Activated naive CD4-positive, alpha-beta T cell (primary cell): ENCODE measurements at places on chromosomes 3 and 15.
A peak's percentile ranks its signal among the peaks of the same experiment; 100 is the strongest.

DNA sequence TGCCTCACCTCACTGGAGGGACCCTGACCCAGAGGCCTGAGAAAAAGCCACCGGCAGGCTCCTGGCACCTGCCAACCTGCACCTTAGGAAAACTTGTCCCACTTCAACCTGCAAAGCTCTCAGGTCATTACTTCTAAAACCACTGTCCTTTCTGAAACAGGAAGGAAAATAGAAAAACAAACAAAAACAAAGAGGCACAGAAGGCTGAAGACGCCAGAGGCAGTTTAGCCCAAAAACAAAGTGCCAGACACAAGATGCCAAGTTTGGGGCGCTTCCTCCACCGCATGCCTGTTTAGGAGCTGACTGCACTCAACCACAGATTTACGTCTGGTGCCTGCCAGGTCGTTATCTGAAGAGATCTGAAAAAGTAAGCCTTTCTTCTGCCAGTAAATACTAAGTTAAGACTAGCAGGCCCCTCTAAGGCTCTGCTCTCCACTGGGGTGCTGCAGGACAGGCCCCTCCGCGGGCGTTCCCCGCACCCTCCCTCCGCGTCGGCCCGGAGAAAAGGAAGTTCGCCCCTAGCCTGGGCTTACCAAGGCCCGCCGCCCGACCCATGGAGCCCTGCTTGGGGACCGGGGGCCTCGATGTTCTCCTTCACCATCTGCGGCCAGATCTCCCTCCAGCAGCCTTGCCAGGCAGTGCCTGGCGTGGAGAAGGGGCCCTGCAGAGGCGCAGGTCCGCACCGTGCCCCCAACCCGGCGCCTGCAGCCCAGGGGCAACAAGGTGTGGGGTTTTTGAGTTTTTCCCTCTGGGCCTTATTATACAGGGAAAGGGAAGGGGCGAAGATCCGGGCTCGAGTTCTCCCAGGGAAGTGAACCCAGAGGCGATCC is 1.3 kb downstream of the GOLGA8A start:
- no peak for DNase-seq

GRCh38 chr3:47577583-47578118 is 1.0 kb downstream of the CSPG5 start:
- no peak for DNase-seq

- no peak for DNase-seq
These were observed 3.9 kb upstream of the PARP14 start for GRCh38 chr3:122676759-122677158.

DNA sequence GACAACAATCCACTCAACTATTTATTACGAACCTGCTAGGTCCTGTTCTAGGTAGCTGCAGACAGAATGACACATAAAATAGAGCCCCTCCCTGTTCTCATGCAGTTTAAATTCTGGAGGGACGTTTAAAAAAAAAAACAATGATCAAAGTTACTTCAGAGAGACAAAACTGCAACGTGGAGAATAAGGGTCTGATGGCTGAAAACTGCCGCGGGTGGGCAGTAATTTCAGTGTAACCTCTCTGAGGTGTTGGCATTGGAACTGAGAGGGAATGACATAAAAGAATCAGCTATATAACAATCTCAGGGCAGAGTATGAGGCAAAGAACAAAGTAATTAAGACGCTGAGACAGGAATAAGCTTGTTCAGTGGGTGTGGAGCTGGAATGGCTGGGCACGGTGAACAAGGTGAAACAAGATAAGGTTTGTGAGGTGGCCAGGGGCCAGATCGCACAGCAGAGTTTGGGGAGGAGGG is 19.5 kb downstream of the TBL1XR1 start:
- DNase-seq = no peak

DNA sequence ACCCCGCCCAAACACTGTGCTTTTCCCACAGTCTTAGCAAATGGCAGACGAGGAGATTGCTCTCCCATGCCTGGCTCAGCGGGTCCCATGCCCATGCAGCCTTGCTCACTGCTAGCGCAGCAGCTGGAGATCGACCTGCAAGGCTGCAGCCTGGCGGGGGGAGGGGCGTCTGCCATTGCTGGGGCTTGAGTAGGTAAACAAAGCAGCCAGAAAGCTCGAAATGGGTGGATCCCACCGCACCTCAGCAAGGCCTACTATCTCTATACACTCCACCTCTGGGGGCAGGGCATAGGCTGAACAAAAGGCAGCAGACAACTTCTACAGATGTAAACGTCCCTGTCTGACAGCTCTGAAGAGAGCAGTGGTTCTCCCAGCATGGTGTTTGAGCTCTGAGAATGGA is 27.2 kb upstream of the WDR5B start:
- no peak for DNase-seq

DNA sequence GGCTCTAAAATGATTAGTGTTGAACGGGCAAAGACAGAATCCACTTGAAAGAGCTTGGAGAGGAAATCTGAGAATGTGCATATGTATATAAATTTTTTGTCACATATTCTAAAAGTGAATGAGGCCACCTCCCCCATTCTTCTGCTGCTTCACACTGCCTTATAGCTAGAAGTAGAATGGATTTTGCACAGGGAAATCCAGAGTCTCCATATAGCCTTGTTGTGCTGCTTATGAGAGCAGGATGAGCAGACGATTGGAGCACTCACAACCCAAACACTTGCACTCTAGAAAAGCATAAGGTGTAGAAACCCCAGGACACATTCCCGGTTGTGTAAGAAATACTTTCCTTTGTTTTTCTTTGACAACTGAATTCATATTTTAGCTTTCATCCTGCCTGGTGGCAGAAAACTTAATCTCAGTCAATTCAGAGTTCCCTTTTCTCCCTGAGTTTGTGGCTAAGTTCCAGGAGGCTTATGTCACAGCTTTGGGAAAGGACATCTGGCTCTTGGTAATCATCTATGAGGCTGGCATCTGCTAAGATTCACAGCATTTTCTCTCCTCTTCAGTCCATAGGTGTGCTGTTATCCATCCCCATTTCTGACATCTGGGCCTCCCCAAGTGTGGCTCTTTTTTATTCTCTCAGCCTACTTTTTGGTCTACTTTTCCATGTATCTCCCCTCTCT is 188.4 kb upstream of the PFN2 start:
- DNase-seq = no peak

- no peak for DNase-seq
These were observed 284.4 kb downstream of the SHQ1 start for GRCh38 chr3:72563690-72564370.

DNA sequence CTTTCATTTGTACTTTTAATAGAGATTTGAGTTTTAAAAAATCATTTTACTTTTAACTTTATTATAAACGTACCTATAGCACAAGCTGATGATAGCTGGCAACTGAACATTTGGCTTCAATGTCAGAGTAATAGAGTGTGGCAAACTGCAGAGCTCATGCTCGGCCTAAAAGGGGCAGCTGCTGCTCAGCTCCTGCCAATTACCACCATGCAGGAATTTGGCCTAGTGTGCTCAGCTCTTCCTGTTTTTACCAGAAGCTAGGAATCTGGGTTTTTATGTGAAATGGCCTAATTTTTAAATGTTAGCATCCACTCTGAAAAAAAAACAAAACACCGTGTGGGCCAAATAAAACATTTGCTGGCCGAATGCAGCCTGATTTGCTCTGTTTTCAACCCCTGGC is 1.8 kb downstream of the IFT122 start:
- DNase-seq = no peak

- no peak for DNase-seq
These were observed 6.3 kb downstream of the BHLHE40 start for GRCh38 chr3:4985330-4986174.

DNA sequence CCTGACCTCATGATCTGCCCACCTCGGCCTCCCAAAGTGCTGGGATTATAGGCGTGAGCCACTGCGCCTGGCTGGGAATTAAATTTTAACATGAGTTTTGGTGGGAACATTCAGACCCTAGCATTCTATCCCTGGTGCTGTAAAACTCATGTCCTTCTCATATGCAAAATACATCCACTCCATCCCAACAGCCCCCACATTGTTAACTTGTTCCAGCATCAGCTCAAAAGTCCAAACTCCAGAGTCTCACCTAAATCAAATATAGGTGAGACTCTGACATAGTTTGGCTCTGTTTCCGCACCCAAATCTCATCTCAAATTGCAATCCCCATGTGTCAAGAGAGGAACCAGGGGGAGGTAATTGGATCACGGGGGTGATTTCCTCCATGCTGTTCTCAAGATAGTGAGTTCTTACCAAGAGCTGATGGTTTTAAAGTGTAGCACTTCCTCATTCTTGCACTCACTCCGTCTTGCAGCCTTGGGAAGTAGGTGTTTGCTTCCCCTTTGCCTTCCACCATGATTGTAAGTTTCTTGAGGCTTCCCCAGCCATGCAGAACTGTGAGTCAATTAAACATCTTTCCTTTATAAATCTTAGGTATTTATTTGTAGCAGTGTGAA is 96.2 kb upstream of the PLCL2 start:
- DNase-seq = no peak

DNA sequence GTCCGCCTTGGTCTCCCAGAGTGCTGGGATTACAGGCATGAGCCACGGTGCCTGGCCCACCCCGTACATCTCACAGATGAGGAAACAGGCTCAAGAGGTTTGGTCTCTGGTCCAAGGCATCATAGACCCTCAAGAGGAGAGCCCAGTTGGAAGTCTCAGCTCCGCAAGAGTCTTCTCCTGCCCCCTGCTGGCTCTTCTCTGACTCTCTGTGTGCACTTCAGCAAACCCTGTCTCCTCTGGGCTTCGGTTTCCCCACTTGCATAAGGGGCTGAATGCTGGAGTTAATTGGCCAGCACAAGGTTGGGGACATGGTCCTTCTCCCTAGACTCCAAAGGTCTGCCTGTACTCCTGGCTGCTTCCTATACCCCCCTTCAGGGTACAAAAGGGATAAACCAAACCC is 3.9 kb downstream of the MST1R start:
- DNase-seq = no peak

GRCh38 chr15:74642734-74643664 is 27.4 kb downstream of the CLK3 start:
- no peak for DNase-seq

DNA sequence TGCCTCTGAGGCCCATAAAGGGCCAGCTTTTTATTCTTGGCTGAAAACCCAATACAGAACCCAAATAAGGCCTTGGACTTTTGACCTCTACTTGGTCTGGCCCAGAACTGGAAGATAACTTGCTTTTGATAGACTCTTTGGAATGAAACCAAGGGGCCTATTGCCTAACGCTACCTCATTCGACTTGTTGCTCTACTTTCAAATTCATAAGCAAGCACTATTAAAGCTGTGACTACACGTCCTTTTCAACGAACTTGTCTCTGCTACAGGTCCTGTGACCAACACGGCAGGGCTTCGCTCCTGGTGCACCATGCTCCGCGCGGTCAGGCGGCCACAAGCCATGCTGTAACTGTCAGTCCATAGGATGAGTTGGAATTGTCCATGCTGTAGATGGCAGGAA is 385.4 kb downstream of the MFSD1 start:
- DNase-seq = no peak

DNA sequence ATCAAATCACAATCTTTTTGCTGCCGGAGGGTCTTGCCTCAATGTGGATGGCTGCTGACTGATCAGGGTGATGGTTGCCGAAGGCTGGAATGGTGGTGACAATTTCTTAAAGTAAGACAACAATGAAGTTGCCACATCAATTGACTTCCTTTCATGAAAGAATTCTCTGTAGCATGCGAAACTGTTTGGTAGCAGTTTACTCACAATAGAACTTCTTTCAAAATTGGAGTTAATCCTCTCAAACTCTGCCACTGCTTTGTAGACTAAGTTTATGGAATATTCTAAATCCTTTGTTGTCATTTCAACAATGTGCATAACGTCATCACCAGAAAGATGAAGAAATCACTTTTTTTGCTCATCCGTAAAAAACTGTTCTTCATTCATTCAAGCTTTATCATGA is 65.8 kb downstream of the B3GNT5 start:
- peak; percentile 0 for DNase-seq

- DNase-seq = no peak
These were observed 17.5 kb downstream of the ANKRD63 start for GRCh38 chr15:40265355-40265754.

GRCh38 chr3:149091983-149092382 is 5.7 kb upstream of the HLTF start:
- DNase-seq = no peak

DNA sequence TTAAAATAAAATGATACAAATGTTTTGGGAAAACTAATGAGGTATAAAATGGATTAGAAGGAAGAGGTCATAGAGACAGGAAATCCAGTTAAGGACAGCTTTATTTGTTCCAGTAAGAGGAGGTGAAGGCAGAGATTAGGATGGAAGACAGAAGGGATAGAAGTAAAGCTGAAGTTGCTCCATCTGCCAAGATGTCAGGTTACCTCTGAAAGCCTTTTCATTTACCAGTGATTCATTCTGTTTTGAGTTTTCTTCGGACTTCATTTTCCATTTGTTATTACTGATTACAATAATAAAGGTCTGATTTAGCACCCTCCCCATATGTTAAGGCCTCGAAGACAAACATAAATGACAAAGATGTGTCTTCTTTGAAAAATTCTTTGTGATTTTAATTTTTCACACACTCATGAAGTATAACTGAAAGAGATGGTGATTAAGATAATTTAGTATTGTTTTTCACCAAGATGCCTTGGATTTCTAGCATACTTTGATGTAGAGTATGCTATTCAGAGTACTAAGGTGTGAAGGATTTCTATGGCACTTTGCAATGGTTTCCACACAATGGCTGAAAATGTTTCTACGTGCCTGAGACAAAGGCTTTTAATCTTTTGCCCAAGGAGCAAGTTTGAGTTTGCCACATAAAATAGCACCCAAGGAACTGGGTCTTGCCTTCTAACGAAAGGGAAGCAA is 75.4 kb upstream of the PLAAT1 start:
- DNase-seq = no peak

GRCh38 chr3:107264888-107265287 is 112.4 kb upstream of the CCDC54 start:
- no peak for DNase-seq

GRCh38 chr3:2790266-2790815 is 319.8 kb downstream of the IL5RA start:
- DNase-seq = no peak

- DNase-seq = no peak
These were observed 44.3 kb upstream of the ATP2B2 start for GRCh38 chr3:10549617-10550230.

DNA sequence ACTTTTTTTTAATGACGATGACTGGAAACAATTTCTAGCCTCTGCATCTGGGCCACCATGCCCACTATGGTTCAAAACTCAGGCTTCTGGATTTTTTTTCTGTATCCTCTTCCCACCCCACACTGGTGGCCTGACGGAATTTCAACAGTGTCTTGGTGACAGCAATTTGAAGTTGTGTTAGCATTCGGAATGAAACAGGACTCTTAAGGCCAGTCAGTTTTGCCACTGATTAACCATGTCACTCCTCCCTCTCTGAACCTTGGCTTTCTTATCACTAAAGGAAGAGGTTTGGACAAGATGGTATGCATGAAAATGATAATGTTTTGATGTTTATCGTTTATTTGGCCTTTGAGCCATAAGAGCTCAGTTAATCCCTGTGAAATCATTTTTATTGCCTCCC is 41.6 kb upstream of the BDH1 start:
- DNase-seq = no peak

DNA sequence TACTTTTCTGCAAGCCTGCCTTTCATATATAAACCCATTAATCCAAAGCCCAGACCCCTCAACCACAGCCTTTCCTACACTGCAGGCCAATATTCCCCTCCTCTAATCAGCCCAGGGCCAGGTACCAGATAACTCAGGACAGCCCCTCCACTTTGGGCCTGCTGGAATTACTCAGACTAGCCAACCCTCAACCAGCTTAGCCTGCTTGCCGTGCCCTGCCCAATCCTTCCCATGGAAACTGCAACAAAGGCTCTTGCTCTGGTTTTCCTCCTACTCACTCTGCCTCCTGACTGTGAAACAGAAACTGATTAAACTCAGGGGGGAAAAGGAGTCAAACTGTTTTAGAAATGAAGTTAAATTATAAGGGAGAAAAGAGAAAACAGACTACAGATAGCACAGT is 248.1 kb downstream of the KLF13 start:
- DNase-seq = no peak

GRCh38 chr3:172675441-172676193 is 35.2 kb downstream of the NCEH1 start:
- DNase-seq = no peak
